ENCODE measurements at places on chromosomes 3 and 15.

GRCh38 chr3:122271246-122271898, 53.7 kb upstream of the CSTA start:
- no peak for DNase-seq

DNA sequence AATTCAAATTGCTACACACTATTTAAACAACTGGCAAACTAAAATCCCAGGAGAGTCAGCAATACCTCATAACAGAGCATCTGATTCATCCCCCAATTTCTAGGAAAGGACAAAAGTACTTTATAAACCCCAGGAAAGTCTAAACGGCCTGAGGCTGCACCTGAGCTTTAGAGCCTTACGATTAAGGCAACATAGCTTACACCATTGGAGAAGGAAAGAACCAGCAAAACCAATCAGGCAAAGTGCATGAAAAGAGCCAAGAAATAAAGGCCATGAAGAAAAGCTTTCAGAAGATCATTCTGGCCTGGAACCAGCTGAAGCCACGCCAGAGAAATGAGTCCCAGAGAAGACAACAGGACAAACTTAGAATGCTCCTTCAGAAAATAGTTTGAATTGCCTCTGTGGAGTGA, 48.1 kb downstream of the PTPN9 start:
- peak; percentile 93 for DNase-seq

DNA sequence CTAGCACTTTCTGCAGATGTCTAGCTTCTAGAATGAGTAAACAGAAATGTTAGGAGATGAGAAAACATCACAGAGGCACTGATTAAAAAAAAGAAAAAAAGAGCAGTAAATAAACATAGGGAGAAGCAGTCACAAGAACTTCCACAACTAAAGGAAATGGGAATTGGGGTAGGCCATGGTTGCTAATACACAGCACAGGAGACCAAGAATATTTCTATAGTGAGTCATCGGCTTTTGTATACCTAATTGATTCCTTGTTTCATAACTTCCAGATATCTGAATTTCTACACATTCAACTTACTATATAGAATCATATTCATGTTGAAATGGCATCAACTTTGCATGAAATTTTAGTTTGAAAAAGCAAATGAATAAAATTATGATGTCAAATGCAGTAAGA, 47.3 kb upstream of the TCF12 start:
- DNase-seq, result no peak

GRCh38 chr3:28672406-28672805, 323.8 kb upstream of the AZI2 start:
- DNase-seq, result no peak

DNA sequence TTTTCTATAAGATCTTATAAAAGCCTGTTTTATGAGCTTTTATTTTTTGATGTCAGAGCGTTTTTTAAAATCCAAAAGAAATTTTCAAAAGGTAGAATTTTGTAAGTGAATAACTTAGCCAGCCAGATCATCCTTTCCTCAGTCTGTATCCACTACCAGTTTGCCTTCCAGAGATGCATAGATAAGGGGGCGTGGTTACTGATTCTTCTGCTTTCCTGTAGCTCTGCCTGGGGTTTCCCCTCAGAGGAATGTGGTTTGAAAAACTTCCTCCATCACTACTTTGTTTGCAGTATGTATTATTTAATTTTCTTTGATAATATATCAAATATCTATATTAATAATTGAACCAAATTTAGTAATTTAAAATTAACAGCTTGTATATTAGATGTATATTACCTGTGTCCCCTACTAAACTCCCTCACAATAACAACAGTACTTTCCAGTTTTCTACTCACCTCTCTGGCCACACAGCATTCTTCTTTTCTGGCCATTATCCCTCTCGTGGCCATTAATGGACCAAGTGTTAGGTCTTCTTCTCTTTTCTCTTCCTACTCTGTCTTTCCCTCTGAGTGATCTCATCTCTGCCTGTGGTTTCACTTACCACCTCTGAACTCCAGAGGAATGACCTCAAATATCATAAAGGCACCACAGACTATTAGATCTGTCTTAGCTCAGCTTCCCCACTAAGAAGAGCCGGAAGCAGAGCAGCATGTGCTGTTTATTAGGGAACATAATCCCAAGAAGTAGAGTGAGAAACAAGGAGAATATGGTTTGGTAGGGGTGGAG, 239.7 kb downstream of the UBE2E2 start:
- no peak for DNase-seq
